ENCODE measurements at places on chromosomes 6 and 20. TPM values are rescaled to one million over a fixed set of nuclear protein-coding genes. Genes with fewer than 3 reads are reported as not detected.

Gene RCAN2
- 0.85 TPM for total RNA-seq

Gene RNF217
- 21.1 TPM for total RNA-seq

Gene AIF1
- total RNA-seq = not detected

Gene VGLL2
- total RNA-seq = not detected

Gene SNAP91
- not detected for total RNA-seq
